ENCODE measurements at places on chromosomes 2 and 18.

- no peak for DNase-seq
Measured at GRCh38 chr2:232310121-232310520, 68.4 kb upstream of the ALPP start.

GRCh38 chr2:24792542-24792873 is 683 bp downstream of the PTRHD1 start:
- no peak for DNase-seq

DNA sequence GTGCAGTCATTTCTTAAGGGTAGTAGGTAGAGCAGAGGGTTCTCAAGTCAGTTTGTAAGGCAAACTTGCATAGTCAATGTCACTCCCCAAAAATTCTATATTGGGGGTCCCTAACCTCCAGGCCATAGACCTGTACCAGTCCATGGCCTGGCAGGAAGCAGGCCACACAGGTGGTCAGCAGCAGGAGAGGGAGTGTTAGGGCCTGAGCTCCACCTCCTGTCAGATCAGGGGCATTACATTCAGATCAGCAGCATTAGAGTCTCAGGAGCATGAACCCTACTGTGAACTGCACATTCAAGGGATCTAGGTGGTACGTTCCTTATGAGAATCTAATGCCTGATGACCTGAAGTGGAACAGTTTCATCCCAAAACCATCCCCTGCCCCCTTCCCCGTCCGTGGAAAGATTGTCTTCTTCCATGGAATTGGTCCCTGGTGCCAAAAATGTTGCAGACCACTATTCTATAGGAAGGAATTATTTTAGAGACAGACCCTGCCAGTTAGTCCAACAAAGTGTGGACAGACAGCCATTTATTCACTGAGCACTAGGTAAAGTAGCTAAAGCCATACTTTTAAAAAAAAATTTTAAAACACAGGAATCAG is 6.7 kb downstream of the COA5 start:
- no peak for DNase-seq

DNA sequence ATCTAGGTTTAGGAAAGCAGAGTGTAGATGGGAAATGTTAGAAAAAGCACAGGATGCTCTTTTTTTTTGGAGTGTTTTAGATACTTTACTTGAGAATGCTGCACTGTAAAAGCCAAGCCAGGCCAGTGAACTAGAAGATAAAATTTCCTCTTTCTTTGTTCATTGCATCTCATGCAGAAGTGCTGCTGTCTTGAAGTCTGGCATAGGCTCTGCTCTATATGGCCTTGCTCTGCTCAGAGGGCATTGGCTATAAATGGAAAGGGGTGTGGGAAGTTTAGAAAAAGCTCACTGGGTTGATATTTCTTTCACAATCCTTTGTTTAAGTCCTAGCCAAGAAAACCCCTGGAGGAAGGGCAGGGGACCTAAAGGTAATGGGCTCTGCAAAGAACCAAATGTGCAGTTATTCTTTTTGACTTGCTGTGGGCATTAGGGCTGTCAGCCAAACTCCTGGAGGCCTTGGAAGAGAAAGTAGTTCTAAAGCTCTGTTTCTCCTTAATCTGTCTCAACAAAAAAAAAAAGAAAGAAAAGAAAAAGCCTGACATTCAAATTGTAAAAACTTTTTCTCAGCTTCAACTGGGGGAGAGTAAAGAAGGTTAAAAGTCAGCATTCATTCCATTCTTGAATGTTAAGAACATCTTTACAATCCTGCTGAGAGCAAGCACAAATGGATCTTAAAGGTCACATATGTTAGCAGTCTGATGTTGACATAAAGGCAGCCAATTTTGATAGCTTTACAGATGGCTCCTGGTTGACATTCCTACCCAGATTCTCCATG is 338.3 kb downstream of the GULP1 start:
- DNase-seq: no peak

DNA sequence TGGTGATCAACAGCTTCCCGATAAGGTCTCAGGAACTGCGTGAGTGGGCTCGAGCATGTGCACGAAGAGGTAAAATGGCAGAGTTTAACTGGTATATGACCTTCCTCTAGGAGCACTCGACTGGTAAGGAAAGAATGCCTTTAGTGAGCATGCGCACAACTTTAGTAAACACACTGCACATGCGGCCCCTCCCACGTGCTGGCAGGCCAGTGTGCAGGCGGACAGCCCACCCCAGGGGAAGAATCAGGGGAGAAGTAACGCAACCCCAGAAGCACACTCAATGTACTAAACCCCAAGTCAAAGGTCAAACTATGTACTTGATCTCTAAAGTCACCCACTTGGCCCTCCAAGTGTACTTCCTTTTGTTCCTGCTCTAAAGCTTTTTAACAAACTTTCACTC is 28.7 kb upstream of the SLC25A52 start:
- no peak for DNase-seq

DNA sequence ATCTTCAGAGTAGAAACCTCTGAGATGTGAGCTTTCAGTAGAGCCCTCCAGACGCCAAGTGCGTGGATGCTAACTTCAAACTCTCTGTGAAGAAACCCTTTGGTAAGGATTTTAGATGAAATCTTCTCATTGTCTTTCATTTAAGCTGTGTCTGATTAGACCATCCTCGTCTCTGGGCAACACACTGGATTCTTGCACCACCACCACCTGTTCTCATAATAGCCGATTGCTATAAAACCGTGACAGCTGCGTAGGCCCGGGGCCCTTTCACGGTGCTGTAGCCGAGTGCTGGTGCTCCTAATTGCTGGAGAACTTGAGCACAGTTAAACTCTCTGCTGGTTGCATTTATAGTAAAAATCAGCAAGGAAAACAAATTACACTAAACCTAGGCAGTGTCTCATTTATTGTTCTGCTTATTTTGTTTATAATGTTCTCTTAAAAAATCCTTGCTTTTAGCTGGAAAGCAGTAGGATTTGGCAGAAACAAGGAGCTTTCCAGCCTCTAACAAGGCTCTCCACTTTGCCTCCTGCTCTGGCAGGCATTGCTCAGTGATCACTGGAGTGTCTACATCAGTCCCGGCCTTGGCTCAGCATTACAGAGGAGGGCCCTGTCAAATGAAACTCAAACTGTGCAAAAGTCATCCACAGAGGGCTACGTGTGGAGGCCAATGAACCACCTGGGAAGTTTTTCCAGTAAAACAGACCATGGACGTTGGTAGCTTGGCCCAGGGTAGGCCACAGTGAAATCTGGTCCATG is 40.9 kb upstream of the MBP start:
- no peak for DNase-seq

- DNase-seq: peak; percentile 75
Measured at GRCh38 chr2:124027182-124027581, 2.1 kb downstream of the CNTNAP5 start.

- no peak for DNase-seq
Measured at GRCh38 chr2:174878537-174879147, 114.4 kb upstream of the CHRNA1 start.

DNA sequence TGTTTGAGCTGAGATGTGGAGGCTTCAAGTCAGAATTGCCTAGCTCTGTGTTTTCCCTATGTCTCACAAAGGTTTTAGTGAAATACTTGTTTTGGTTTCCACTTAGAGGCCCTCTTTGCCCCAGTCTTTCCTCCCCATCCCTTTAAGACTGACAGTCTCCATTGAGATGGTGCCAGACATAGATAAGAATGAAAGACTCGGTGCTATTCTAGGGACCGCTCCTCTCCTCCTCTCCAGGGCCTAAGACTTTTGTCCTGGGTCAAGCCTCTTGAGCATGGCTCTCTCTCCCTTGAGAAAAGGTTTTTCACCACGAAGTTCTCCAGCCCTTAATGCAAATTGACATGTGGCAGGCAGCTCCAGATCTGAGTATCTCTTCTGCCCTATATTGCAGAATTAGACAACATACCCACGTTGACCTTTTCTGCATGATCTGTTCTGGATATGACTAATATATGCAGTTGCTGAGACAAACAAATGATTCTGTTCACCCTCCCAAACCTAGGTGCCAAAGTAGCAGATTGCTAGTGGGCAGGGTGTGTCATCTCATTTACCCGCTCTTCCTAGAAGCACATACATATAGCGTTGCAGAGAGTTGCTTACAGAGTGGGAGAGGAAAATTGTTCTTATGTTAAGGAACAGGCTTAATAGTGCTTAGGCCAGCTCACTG is 47.5 kb upstream of the ACSL3 start:
- DNase-seq: no peak

DNA sequence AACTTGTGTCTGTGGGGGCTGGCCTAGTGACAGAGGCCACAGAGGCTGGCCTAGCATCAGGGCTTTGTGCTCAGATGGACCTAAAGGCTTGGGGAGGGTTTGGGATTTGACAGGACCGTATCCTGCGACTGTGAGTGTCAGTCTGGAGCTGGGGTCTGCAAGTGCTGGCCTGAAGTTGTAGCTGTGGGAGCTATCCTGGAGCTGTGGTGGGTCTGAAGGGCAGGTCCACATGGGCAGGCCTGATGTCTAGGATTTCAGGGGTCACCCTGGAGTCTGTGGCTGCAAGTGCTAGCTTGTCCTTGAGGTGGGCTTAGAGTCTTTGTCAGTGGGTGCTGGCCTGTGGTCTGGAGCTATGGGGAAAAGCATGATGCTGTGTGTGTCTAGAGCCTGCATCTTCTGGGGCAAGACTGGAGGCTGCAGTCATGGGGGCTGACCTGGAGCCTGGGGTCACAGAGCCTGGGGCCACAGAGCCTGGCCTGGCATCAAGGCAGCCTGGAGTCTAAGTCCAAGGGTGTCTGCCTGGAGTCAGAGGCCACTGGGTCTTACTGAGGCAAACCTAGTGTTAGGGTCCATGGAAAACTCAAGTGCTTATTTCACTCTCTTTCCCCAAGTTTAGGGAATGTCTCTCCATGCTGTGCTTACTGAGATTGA is 3.6 kb downstream of the REG3A start:
- DNase-seq: no peak

DNA sequence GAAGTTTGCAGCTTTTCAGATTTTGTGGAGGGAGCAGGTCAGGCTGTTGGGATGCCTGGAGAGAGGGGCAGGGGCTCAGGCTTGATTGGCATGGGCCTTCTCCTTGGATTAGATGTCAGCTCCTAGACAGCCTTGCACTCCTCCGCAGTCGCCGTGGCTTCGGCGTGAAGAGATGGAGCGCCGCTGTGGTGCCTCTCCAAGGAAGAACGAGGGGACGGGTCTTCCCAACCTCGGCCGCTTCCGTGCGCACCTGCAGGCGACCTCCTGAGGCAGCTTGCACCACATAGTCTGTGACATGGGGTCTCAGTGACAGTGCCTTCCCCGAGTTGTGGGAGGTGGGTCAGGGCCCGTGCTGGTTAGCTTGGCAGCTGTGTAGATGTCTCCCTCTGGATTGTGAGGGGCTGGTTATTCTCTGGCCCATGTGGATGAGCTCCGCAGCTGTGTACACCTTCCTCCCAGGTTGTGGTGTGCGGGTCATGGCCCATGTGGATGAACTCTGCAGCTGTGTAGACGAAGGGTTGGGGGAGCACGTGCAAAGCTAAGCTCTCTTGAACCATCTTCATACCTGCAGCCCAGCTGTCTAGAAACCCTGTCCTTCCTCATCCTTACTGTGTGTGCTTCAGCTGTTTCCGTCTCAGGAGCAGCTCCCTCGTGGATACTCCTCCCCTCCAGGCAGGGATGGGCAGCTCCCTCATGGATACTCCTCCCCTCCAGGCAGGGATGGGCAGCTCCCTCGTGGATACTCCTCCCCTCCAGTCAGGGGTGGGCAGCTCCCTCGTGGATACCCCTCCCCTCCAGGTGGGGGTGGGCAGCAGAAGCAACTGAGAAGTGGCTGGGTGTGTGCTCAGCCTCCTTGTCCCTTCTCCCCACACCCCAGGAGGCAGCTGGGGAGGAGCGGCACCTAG is 170.3 kb downstream of the LDLRAD4 start:
- DNase-seq: no peak

DNA sequence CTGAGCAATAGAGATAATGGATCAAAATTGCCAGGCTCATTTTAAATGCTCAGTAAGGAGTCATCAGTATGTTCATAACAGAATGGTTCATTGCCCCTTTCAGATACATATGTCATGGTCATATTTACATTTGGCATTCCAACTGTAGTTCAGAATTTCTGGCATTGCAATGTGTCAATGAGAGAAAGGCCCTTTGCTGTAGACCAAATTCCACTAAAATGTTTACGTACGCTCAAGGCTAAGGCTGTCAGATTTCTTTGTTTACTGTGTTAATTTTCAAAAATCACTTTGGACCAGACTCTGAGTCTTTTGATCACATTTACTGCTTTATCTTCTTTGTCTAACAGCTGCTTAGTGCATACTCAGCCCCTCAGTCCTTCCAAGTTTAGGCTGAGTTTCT is 213.5 kb downstream of the PIK3C3 start:
- no peak for DNase-seq

- no peak for DNase-seq
Measured at GRCh38 chr2:204860274-204860673, 315.0 kb downstream of the PARD3B start.

DNA sequence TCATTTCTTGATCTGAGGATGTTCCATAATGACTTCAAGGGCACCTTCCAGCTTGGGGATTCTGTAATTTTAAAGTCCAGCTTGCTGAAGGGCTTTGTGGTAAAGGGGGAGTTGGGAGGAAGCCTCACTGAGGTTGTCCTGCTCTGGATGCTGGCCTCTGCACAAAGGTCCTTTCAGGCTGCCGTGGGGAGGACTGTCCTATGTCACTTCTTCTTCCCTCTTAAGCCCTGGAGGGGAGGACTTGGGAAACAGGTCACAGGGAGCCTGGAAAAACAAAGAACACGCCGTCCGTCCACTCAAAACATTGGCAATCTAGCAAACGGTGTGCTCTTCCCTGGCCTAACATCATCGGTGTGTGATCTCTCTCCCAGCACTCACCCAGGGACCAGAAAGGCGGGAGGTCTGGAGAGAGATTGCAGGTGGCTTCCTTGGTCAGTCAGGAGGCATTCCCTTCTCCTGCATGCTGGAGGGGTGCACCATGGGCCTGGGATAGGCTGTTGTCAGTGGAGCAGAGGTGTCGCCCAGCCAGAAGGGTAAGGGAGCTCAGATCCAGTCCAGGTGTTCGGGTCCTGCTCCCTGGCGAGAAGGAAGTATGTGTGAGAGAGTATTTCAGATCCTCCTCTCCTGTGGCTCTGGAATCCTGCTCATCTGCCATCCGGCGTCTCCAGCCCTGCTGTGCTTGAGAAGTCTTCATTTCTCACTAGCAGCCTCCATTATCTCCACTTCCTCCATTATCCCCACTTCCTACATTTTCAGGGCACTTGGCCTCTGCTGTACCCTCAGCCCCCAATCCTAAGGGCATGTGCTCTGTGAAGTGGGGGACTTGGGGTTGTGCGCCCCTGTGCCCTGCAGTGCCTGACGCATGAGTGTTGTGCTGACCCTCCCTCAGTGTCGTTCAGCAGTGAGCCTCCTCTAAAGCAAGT is 20.1 kb downstream of the ASAP2 start:
- DNase-seq: no peak

DNA sequence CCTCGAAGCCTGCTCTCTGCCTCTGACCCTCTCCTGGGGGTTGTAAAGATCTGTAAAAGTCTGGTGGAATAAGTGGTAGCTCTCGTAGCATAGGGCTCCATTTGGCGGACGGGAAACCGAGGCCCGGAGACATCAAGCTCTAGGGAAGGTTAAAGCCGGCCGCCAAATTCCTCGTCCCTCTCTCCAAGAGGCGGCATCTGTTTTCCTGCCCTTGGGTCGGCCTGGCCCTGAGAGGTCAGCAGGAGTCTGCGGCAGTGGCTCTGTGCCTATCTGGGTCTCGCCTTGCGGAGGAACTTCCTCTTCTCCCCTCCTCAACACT is 72.4 kb downstream of the TEX51 start:
- DNase-seq: no peak

- no peak for DNase-seq
Measured at GRCh38 chr18:5530629-5531178, 13.1 kb downstream of the EPB41L3 start.
